ENCODE measurements at places on chromosomes 3 and 15. TPM values are rescaled to one million over a fixed set of nuclear protein-coding genes. Genes with fewer than 3 reads are reported as not detected.

Gene CYP1A2
- total RNA-seq = not detected

Gene NR2E3
- 0.69 TPM for total RNA-seq

Gene KBTBD13
- total RNA-seq = not detected

Gene LXN
- 1.2 TPM for total RNA-seq

Gene GREM1
- not detected for total RNA-seq

Gene CHRD
- total RNA-seq = 47.1 TPM

Gene ALPK3
- 6.8 TPM for total RNA-seq

Gene NAA50
- total RNA-seq = 42.5 TPM

Gene NDN
- total RNA-seq = 115 TPM

Gene FANCD2OS
- total RNA-seq = not detected

Gene PATL2
- not detected for total RNA-seq

Gene HGD
- not detected for total RNA-seq

Gene LRRK1
- 1.5 TPM for total RNA-seq

Gene INSYN1
- 86.6 TPM for total RNA-seq

Gene BUB1B
- total RNA-seq = 16.5 TPM

Gene PLA2G4E
- total RNA-seq = 1.0 TPM

Gene FANCI
- total RNA-seq = 15.8 TPM

Gene GHSR
- not detected for total RNA-seq

Gene P2RY1
- 0.51 TPM for total RNA-seq

Gene IQCF6
- not detected for total RNA-seq

Gene SCN5A
- 4.8 TPM for total RNA-seq

Gene ANKRD34C
- not detected for total RNA-seq

Gene SUCNR1
- not detected for total RNA-seq

Gene CFAP100
- not detected for total RNA-seq

Gene ACTRT3
- total RNA-seq = 1.8 TPM

Gene RPL39L
- 15.1 TPM for total RNA-seq

Data from glutamatergic neuron (in vitro differentiated cells).